CD8-positive, alpha-beta T cell (primary cell): ENCODE measurements at places on chromosomes 16 and 17.
A peak's percentile ranks its signal among the peaks of the same experiment; 100 is the strongest.

GRCh38 chr17:66636111-66636510 is 198.8 kb upstream of the CACNG5 start:
- peak; percentile 5 for DNase-seq

DNA sequence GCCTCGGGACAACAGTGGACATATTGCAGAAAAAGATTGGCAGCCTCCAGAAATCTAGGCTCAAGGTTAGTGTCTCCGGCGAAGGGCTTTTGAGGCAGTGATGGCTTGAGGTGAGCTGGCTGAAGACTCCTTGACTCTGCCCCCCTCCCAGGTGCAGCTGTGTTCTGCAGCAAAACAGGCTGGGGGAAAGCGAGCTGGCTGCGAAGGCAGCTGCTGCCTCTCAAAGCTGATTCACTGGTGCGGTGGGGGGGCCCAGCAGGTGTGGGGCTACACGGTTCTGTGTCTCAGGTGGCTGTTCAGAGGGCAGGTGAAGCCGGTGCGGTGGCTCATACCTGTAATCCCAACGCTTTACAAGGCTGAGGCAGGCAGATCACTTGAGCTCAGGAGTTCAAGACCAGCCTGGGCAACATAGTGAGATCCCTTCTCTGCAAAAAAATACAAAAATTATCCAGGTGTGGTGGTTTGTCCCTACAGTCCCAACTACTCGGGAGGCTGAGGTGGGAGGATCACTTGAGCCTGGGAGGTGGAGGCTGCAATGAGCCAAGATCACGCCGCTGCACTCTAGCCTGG is 22.9 kb downstream of the C16orf96 start:
- no peak for DNase-seq

- no peak for DNase-seq
Measured at GRCh38 chr16:82344157-82344556, 174.1 kb upstream of the MPHOSPH6 start.

GRCh38 chr17:38687286-38687685 is 12.5 kb upstream of the EPOP start:
- DNase-seq, result no peak

DNA sequence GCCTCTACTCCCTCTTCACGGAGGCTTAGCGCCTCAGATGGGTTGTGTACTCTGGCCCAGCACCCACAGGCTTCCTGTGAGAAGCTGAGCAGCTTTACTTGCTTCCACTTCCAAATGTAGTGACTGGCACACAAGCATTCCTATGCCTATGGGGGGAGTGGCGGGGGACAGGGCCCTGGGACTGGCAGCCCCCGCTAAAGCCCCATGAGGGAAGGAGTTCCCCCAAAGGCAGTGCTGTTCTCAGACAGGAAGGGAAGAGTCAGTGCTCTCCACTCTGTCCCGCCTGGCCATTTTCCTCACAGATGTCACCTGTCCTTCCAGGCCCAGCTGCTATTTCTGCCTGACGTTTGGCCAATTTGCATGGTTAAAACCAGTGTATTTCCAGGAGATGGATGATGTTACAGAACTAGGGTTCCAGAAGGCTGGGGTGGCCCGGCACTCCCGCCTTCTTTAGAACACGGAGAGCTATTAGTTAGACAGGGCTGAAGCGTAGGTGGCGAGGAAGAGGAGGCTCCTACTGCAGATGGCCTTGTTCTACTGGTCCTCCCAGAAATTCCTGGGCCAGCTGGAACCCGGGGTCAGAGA is 83.9 kb upstream of the FBXO47 start:
- DNase-seq, result no peak

GRCh38 chr17:32276171-32276601 is 10.6 kb downstream of the RHBDL3 start:
- DNase-seq, result no peak

- DNase-seq, result no peak
Measured at GRCh38 chr17:50462446-50462845, 6.2 kb downstream of the CHAD start.

GRCh38 chr16:49698453-49698815 is 157.5 kb downstream of the ZNF423 start:
- DNase-seq, result no peak

DNA sequence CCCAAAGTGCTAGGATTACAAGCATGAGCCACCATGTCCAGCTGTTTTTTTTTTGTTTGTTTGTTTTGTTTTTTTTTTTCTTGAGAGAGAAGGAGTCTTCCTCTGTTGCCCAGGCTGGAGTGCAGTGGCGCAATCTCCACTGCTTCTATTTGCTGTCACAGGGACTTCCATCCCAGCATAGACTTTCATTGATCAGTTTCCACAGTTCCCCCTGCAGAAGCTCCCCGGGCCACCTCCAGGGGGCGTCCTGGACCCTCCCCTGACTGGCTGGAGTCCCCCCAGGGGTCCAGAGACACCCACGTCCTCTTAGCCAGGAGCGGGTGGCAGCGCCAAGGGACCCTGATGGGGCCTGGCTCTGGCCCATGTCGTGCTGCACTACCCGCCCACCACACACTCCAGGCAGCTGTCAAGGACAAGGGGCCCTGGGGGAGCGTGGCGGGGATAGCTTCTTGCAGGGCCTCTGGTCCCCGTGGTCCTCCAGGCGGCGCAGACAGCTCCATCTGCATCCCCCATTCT is 3.1 kb upstream of the NPW start:
- peak; percentile 44 for DNase-seq

GRCh38 chr16:28064706-28065249 is 1.3 kb upstream of the GSG1L start:
- no peak for DNase-seq
